ENCODE measurements at places on chromosomes 7 and 10. TPM values are rescaled to one million over a fixed set of nuclear protein-coding genes. Genes with fewer than 3 reads are reported as not detected.

DNA sequence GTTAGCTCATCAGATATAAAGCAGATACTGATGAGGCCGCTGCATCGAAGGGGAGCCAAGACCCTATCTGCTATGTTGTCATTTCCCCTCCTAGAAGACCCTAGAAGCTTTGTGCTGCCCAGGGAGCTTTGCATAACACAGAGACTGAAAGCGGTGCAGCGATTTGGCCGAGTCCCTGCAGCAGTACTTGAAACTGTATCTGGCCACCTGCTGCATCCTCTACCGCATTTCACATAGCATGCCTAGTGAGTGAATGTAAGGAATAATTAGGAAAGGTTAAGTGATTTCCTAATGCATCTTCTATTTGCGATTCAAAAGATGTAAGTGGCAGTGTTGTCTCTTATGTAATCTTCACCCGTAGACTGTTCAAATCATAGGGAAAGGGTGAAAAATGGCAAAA is 106.7 kb downstream of the LRMDA start:
- DNase-seq: no peak

DNA sequence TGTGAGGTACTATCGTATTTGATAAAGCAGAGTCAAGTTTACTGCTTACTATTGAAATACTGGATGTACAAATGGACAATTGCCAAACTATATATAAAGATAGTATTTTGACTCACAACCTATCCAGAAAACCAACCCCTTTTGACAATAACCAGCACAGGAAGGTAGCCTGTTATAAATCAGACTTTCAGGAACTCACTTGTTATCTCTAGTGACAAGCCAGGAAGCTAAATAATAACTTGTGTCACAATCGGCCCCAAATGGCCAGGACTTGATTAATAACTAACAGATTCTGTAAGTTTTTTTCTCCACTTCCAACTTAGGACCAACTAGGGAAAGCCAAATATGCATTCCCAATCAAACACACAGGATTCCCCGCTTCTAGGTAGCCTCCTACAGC is 38.8 kb upstream of the SLC35G1 start:
- no peak for DNase-seq

GRCh38 chr7:128937647-128938543 is at the start of gene IRF5:
Gene IRF5, plus strand, starts transcription at chr7:128937927. Its CDS starts 4,155 bp downstream, at chr7:128942082.
- DNase-seq: no peak

- DNase-seq: no peak
Observed at GRCh38 chr7:139431010-139431409, 52.5 kb downstream of the KLRG2 start.

DNA sequence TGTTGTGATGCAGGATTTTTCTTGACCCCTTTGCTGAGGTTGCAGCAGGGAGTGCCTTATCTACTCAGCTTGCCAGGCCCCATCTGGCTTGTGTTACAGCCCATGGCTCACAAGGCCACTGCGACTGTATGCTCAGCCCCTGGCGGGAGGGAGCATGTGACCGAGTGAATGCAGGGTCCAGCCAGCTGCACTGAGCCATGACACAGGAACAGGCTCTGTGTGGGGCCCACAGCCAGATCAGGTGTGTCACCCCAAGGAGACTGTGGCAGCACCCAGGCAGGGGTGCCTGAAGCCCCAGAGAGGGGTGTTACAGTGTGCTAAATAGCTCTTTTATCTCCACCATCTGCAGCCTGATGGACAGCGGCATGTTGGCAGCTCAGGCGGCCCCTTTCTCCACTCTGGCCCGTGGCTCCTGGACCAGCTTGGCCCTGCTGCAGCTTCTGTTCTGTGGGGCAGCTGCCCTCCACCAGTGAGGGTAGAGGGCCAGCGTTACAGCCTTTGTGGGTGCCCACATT is 2.6 kb upstream of the PCBD1 start:
- DNase-seq: no peak

GRCh38 chr7:7867846-7868571 is 100.6 kb upstream of the GLCCI1 start:
- no peak for DNase-seq

DNA sequence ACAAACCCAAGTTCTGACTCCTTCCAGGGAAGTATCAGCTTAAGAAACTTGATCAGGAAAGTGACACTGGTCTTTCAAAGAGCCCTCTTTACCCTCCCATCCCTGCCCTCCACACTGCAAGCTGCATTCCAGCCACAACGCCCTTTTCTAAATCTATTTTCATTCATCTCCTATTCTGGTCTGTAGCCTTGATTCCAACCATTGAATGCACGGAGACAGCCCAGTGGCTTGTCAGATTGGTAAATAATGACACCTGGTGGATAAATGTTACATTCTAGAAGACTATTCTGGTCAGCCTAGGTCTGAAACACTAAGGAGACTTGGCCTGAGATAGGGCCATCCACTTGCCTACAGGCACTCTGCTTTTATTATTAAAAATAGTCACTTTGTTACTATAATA is 20.9 kb downstream of the MORN4 start:
- no peak for DNase-seq

DNA sequence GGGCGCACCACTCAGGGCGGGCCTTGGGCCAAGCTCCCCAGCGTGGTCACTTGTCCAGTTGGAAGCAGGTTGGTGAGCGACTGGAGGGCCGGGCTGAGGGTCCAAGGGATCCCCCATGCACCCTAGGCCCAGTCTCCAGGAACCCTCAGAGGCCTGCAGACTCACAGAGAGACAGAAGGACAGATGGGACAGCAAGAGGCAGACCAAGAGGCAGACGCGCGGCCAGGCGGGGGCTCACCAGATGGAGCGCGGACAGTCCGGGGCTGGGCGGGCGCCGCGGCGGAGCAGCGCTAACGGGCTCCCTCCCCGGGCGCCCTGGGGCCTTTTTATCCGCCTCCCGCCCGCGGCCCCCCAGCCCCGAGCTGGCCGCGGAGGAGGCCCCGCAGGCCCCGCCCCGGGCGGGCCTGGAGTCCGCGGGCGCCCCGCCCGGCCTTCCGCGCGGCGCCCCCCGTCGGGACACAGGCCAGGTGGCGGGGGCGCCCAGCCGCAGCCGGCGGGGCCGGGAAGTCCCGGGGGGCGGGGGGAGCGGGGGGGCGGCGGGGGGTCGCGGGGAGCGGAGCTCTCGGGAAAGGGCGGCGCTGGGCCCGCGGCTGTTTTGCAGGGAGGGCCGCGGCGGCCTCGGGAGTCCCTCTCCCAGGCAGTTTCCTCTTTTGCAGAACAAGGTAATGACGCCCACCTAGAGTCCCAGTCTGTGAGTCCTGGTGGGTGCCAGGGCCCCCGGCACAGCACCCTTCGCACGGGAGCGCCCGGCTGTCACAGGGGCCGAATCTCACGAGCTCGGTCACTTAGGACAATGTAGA is at the start of gene LOXL4:
Gene LOXL4 (minus strand): TSS at position 301 of the 800 bp plus-strand sequence. CDS start 5,175 bp downstream, outside the sequence.
- DNase-seq: no peak

GRCh38 chr10:80619036-80619435 is 81.3 kb downstream of the SH2D4B start:
- DNase-seq: peak; percentile 55

- DNase-seq: no peak
Observed at GRCh38 chr10:132419538-132420468, 22.8 kb downstream of the PWWP2B start.

GRCh38 chr7:133509822-133510221 is 256.9 kb downstream of the EXOC4 start:
- no peak for DNase-seq

- DNase-seq: no peak
Observed at GRCh38 chr7:130721486-130722277, 12.3 kb downstream of the KLF14 start.

DNA sequence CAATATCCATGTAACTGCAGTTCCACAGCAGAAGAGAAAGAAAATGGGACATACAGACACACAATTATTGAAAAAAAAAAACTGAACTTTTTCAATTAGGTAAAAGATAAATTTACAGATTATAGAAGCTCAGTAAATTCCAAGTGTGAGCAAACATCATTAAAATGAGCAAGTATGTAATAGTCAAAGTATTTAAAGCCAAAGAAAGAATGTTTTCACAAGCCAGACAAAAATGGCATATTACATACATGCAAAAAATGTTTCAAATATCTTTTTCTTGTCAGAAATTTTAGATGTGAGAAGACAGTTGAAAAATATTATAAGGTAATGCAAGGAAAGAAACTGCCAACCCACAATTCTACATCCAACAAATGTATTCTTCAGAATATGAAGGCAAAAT is 150.2 kb upstream of the AKR1E2 start:
- DNase-seq: no peak

GRCh38 chr7:131957338-131958020 is 401.1 kb upstream of the PODXL start:
- DNase-seq: no peak

GRCh38 chr10:18501198-18501597 is 150.2 kb downstream of the NSUN6 start:
- no peak for DNase-seq

The PLAU gene
- total RNA-seq: 64.7 TPM

The SPDYE2B gene
- total RNA-seq: not detected

The DENND2A gene
- total RNA-seq: 24.6 TPM

The MUC3A gene
- total RNA-seq: 1.3 TPM

The ANKRD26 gene
- total RNA-seq: 4.1 TPM

The HOXA7 gene
- total RNA-seq: 7.5 TPM

The AS3MT gene
- total RNA-seq: 2.1 TPM
